ENCODE measurements at places on chromosomes 2 and 18.

DNA sequence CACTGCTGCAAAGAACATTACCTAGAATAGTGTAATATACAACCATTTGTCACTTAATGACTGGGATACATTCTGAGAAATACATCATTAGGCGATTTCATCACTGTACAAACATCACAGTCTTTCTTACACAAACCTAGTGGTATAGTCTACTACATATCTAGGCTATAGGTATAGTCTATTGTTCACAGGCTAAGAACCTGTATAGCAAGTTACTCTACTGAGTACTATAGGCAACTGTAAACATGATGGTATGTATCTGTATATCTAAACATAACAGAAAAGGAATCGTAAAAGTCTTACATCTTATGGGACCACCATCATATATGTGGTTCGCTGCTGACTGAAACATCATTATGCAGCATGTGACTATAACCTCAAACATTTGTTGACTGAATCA, 21.4 kb downstream of the SP3 start:
- DNase-seq, result no peak

GRCh38 chr2:38158378-38159118, 82.6 kb upstream of the CYP1B1 start:
- no peak for DNase-seq

DNA sequence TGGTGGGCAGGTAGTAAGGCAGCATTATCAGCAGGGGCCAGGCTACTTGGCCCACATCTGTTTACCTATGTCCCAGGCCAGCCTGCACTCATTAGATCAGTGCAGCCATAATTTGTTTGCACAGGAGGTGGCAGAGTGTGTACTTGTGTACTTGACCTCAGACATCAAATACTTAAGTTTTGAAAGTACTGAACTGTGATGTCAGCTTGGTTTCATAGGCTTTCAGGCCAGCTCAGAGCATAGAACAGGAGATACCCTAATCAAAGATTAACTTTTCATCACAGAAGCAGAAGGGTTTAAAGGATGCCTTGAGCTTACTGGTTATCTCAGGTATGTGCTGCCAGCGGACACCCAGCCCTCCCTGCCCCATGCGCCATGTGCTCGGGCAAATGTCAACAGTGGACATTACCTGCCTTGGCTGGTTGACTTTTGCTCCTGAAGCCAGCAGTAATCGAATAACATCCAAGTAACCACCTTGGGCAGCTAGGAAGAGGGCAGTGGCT, 33.2 kb downstream of the ANKRD29 start:
- DNase-seq, result no peak

- no peak for DNase-seq
These were observed 103.8 kb downstream of the EPHA4 start for GRCh38 chr2:221468317-221468716.

GRCh38 chr2:19214682-19215391, 143.6 kb downstream of the OSR1 start:
- DNase-seq, result no peak

GRCh38 chr2:236195726-236196125, 27.5 kb upstream of the GBX2 start:
- DNase-seq, result no peak

- DNase-seq, result no peak
These were observed 69.8 kb upstream of the STK17B start for GRCh38 chr2:196241175-196241574.

Data from left forelimb (tissue), 1 donor.